Stimulated activated CD8-positive, alpha-beta memory T cell treated with anti-CD3 and anti-CD28 coated beads, Interleukin-4, amount 100 ng/mL, for 4 hours (primary cell): ENCODE measurements at places on chromosomes 1 and 21.

GRCh38 chr1:91374086-91374485, 30.6 kb downstream of the HFM1 start:
- DNase-seq: no peak

DNA sequence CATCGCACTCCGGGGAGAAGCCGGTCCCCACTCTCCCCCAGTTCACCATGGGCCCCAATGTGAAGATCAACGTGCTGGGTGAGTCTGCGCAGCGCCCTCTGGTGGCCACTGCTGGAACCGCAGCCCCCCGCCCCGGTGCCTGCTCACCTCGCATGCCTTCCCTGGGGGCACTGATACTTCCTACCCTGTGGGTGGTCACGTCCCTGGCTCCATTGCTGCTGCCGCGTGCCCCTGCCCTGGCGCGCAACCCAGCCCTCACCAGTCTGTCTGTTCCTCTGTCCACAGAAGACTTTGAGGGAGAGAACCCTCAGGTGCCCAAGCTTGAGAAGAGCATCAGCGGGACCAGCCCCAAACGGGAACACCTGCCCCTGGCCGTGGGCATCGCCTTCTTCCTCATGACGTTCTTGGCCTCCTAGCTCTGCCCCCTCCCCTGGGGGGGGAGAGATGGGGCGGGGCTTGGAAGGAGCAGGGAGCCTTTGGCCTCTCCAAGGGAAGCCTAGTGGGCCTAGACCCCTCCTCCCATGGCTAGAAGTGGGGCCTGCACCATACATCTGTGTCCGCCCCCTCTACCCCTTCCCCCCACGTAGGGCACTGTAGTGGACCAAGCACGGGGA, 7.6 kb downstream of the EFNA3 start:
- peak; percentile 51 for DNase-seq

DNA sequence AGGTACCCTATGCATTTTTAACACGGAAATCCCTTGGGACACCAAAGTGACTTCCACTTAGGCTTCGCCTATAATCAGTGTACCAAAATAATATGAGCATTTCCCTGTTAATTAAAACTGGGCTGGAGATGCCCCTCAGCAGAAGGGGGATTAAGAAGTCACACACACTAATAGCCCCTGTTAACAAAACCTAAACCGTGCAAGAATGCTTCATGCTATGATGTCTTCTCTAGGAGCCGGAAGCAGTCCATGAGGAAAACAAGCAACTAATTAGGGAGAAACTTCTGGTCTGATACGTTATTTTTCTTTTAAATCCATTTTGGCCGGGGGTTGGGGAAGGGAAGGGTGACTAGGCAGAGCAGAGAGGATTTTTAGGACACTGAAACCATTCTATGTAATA, 123.4 kb downstream of the ESRRG start:
- DNase-seq: no peak

- no peak for DNase-seq
Observed at GRCh38 chr1:157739229-157739901, 37.6 kb downstream of the FCRL2 start.

- DNase-seq: no peak
Observed at GRCh38 chr1:200053646-200054045, 26.1 kb downstream of the NR5A2 start.

- DNase-seq: no peak
Observed at GRCh38 chr1:206935491-206936067, 10.7 kb downstream of the PIGR start.

DNA sequence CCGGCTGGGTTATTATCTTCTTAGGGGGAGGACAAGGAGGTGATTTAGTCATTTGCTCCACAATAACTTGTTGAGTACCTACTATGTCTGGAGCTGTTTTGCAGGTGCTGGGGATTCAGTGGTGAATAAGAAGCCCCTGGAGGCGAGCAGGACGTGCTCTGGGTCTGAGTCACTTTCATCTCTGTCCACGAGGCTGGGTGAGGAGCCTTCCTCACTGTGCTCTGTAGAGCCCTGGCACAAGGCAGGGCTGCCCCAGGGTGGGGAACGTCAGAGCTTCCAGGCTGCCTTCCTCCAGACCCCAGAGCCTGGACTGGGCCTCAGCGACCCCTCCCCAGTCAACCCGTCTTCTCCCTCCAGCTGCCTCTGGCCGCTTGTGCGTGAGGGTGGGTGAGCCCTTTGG, 2.5 kb upstream of the PADI6 start:
- DNase-seq: no peak

- DNase-seq: no peak
Observed at GRCh38 chr1:166479052-166479631, 312.3 kb upstream of the FAM78B start.

DNA sequence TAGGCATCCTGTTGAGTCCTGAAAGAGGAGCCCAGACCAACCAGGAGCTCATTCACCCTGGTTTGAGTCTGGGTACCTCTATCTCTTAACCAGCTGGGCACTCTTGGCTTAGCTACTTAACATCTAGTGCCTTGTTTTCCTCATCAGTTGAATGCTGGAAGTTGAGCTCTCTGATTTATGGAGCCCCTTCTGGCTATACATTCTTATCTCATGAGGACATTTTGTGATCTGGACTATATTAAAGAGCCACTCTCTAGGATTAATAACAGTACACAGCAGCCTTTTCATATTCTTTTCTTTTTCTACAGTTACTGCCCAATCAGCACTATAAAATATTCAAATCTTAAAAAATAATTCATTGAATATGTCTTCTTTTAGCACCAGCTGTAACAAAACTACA, 296.9 kb upstream of the RUNX1 start:
- no peak for DNase-seq

- DNase-seq: no peak
Observed at GRCh38 chr1:220500372-220500771, 27.6 kb upstream of the MARK1 start.

- DNase-seq: no peak
Observed at GRCh38 chr1:179228783-179229213, 679 bp downstream of the ABL2 start.
